CD4-positive, alpha-beta T cell (primary cell): ENCODE measurements at places on chromosomes 1 and 21.

- no peak for DNase-seq
Observed at GRCh38 chr1:111535256-111536191, 32.1 kb upstream of the ADORA3 start.

DNA sequence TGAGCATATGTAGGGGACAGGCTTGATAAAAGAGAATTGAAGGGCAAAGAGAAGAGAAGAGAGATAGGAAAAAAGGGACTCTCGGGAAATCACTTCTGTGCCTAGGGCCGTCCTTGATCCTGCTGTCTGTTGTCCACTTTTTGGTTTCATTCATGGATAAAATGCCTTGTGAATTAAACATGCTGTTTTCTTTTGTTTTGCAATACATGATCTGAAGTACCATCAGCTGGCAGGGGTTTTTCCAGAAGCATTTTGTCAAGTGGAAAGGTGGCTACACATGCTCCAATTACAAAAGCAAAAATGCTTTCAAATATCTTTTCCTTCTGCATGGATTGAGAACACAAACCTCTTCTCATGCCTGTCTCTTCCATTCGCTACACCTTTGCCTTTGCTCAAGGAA, 361.7 kb downstream of the PDE4B start:
- DNase-seq = no peak

DNA sequence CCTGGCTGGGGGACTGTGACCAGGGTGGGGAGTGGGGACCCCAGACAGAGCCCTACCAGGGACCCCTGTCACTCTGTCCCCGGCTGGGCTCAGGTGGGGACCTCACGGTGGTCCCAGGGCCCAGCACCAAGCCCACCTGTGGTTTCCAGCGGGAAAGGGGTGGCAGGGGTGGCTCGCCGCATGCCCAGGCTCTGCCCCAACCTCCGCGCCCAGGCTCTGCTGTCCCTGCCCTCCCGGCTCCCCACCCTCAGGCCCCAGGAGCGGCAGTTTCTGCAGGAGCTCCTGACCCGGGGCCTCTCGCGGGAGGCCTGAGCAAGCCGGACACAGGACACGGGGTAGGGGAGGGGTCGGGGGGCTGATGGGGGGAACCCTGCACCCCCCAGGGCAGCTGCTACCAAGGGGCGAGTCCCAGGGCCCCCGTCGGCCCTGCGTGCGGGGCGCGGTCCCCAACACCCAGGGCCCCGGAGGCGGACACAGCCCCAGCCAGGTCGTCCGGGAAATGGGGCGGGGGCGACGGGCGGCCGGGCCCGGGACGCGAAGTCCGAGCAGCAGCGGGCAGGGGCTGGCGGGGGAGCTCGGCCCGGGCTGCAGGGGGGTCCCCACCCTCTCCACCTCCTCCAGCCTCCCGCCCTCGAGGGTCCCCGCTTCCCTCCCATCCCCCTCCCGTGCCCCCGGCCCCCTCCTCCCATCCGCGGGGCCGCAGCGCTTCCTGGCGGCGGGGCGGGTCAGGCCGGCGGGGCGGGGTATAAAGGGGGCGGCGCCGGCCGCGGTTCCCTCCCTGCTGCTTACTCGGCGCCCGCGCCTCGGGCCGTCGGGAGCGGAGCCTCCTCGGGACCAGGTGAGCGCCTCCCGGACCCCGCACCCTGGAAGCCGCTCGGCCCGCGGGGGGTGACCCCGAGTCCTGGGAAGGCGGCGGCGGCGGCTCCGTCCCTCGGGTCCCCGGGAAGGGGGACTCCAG, at the start of gene COL6A2:
COL6A2 (plus strand) TSS at position 777 of the 958 bp plus-strand sequence.
- DNase-seq = peak; percentile 66

DNA sequence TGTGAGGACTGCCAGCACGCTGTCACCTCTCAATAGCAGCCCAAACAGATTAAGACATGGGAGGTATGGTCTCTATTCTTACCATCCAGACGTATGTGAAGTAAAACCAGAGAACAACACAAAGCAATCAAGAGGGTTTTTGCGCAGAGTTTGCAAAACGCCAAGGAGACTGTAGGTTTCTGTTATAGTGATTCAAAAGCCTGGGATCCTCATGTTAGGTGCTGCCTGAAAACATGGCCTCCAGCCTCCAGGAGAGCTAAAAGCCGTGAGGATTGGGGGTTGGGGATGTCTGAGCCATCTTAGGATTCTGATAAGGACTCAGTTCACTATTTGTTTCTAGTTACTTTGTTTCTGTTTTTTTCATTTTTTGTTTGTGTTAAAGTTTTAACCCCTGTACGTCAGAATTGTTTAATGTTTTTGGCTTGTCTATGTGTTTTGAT, 4.2 kb upstream of the CCT8 start:
- DNase-seq = no peak

DNA sequence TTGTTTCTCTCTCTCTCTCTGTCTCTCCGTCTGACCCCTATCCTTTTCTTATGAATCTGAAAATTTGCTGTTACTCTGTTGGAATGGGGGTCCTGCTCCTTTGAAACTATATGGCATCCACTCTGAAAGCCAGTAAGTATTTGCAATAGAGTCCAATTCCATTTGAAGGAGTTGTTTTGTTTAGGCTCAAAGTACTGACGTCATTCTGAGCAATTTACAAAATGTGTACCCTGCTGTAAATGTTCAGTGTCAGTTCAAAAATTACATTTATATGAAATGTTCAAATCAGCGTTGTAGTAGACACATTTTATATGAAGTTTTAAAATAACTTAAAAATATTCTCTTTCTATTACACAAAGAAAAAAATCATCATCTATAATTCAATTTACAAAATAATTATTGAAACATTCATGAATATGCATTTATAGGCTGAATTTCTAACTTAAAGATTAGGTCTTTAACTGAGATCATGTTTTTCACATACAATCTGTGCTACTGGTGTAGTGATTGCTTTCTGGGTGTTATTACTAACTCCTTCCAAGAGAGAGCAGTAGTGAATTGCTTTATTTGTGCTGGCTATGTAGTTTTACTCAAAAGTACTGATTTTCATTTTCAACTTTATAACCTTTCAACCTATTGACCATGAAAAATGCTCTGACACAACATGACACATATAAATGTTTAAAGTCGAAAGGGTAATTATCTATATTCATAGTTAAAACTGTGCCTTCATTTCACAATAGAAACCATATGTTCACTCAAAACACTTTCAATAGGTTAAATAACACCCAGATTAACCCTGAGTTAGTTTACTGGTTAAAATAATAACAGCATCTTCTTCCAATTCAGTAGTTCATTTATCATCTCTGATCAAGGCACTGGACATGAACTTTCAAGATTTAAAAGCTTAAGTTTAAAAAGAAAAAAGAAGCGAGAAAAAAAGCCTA, 253.1 kb upstream of the ADGRL4 start:
- DNase-seq = no peak

DNA sequence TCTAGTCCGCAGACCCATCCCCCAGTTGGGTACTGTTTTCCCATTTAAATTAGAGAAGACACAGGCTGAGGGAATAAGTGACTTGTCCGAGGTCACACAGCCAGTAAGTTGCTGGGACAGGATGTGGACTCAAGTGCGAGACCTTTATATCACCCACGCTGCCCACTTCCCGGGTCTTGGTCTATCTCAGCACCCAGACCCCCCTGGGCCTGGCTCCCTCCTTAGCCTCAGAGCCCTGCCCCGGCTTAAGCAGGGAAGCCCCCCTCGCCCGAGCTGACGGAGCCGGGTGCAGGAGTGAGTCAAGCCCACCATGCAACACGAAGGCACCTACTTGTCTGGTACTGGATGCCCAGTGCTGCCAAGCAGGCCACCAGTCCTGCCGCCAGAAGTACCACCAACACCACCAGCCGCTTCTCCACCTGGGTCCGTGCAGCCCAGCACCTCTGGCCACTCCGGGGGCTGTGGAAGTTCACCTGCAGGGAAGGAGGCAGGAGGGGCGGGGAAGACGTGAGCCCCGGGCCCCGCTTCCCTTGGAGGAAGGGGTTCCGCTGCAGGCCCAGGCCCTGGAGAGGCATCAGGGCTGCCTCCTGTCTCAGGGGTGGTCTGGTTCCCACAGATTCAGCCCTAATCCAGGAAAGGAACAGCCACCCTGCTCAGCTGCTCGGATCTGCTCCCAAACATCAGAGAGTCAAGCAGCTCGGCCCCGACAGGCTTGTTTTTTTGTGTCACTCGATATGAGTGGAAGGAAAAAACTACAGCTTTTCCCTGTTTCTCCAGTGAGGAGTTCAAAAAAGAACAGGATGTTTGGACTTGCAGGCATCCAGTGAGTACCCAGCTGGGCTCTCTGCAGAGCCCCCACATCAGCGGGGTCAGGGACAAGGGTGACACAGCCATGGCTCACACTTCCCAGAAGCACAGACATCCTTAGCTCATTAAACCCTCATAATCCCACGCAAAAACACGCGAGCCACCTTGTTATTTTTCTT, 11.1 kb downstream of the ECE1 start:
- DNase-seq = no peak

- no peak for DNase-seq
Observed at GRCh38 chr21:31874812-31875212, 2.0 kb downstream of the HUNK start.

DNA sequence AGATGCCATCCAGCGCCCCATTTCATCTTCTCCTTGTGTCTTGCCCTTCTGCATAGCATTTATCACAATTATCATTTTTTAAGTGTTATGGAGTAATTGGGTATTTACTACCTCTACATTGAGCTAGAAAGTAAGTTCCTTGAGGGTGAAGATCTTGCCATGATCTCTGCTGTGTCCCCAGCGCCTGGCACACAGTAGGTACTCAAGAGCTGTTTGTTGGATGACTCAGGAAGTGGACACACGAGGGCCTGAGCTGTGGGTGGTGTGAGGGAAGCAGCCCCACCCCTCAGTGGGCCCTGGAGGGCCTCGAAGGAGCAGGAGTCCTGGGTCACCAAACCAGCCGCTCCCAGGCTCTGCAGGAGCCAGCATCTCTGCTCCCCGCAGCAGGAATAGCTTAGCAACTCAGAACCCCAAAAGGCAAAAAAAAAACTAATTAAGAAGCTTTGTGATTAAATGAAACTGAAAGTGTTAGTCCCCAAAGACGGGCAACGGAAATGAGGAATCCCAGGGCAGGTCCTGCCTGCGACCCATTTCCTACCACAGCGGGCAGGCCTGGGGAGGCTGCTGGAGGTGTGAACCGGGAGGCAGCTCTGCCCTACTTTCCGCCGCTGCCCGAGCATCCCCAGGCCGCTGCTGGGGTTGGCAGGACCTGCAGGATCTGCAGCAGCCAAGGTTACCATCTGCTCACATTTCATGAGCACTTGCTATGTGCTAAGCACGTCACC, 87.7 kb downstream of the LACTBL1 start:
- DNase-seq = no peak

DNA sequence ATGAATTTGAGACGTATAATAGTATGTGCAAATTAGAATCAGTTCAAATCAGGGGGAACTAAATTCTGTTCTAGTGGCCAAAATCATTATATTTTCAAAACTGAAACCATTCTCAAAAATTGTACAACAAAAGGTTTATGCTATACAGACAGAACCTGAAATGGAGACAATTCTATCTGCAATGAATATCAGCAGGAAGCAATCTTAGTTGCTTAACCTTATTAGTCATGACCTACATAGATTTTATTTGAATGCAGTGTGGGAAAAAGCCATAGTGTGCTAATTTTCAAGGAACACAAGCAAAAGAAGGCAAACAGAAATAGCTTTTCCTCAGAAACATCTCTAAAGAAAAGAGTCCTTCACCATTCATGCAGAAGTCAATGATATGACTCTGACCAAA, 6.5 kb downstream of the AK5 start:
- DNase-seq = no peak

GRCh38 chr1:13548281-13548680, 34.5 kb upstream of the LRRC38 start:
- no peak for DNase-seq

DNA sequence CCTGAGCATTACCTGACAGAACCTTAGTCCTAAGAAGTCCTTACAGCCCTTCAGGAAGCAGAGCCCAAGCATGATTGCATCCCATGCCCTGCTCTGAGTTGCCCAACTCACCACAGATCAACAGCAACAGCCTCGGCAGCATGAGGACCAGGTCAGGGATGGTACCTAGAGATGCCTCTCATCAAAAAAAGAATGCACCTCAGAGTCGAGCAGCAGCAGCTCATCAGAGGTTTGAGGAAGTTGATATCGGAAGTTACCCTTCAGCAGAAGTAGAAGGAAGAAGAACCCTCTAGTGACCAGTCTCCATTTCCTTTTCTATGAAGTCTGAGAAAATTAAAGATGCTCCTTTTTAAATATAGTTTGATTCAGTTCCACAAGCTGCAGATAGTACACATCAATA, at the start of gene FCRL1:
FCRL1 (minus strand) TSS at position 225 of the 400 bp plus-strand sequence; CDS start at position 142, 83 bp downstream.
- DNase-seq = no peak

GRCh38 chr1:24551960-24552571, 3.8 kb upstream of the NCMAP start:
- no peak for DNase-seq

GRCh38 chr1:230069796-230070195, 2.8 kb downstream of the GALNT2 start:
- no peak for DNase-seq

- DNase-seq = no peak
Observed at GRCh38 chr1:29195881-29196291, 14.2 kb upstream of the SRSF4 start.

GRCh38 chr1:3460672-3461131, 6.2 kb downstream of the ARHGEF16 start:
- DNase-seq = no peak

DNA sequence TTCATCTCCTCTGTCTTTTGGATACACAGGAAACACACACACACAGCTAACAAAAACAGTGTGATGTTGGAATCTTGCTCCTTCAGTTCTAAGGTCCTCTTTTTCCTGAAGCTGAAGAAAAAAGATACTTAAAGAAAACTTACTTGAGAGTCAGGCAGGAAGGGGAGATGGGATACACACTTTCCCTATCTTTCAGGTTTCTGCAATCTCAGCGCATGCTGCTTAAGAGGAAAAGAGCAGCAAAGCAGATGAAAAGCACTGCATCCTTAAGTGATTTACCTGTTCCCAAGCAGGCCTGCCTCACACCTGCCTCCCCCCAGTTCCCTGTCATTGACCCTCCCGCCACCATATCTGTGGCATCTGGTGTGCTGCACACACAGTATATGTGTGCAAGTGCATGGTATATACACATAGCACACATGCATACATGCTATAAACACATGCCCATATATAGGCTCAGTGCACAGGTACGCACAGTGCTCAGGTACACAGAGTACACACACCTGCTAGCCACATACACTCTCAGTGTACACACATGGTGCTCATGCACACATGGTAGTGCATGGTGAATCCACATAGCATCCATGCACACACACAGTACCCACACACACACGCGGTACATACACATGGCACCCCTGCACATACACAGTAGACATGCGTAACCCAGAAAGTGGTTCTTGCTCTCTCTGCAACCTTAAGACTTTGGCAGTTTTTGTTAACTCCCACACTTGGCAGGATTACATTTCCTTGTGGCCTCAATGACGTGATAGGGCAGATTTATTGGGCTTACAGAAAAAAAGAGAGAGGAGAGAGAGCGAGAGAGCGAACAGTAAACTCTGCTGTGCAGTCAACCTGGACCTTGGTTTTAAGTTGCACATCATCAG, 166.9 kb downstream of the TOMM20 start:
- no peak for DNase-seq
